Airway epithelial cell (primary cell): ENCODE measurements at places on chromosomes 16 and 17. TPM values are rescaled to one million over a fixed set of nuclear protein-coding genes. Genes with fewer than 3 reads are reported as not detected.

Gene TPSAB1
- not detected in 2 replicates for total RNA-seq

Gene CASKIN1
- total RNA-seq, result 0.42 and 0.46 TPM in 2 replicates

Gene CTU2
- total RNA-seq, result 13.7 and 15.0 TPM in 2 replicates

Gene TBC1D3
- total RNA-seq, result not detected in 2 replicates

Gene ABCC12
- total RNA-seq, result not detected in 2 replicates

Gene WNT3
- total RNA-seq, result 0.60 and 1.1 TPM in 2 replicates

Gene CA7
- total RNA-seq, result not detected in 2 replicates

Gene REXO5
- total RNA-seq, result 4.2 and 9.8 TPM in 2 replicates

Gene RNF222
- total RNA-seq, result 1.4 and 2.2 TPM in 2 replicates

Gene PRR29
- total RNA-seq, result 0.07 and 0.37 TPM in 2 replicates

Gene HOXB4
- total RNA-seq, result 0.07 TPM in 1 of 2 replicates, not detected in the other

Gene NOXO1
- total RNA-seq, result 1.1 and 2.2 TPM in 2 replicates

Gene POLR3K
- 9.4 and 11.3 TPM in 2 replicates for total RNA-seq

Gene CYBC1
- total RNA-seq, result 50.5 and 60.0 TPM in 2 replicates

Gene DPEP2NB
- total RNA-seq, result not detected in 2 replicates

Gene NOS2
- not detected in 2 replicates for total RNA-seq

Gene MYADML2
- not detected in 2 replicates for total RNA-seq

Gene ACSM5
- total RNA-seq, result not detected in 2 replicates

Gene ST6GALNAC2
- 62.2 and 86.3 TPM in 2 replicates for total RNA-seq

Gene WNK4
- 0.09 TPM in 1 of 2 replicates, not detected in the other for total RNA-seq

Gene CBFA2T3
- 0.09 and 0.63 TPM in 2 replicates for total RNA-seq

Gene GCGR
- total RNA-seq, result not detected in 2 replicates

Gene UTS2R
- not detected in 2 replicates for total RNA-seq

Gene PLD6
- 0.88 and 2.8 TPM in 2 replicates for total RNA-seq

Gene RPAIN
- 29.5 and 41.8 TPM in 2 replicates for total RNA-seq

Gene MT1A
- total RNA-seq, result not detected in 2 replicates

Gene TNS4
- total RNA-seq, result 179 and 332 TPM in 2 replicates

Gene GPR142
- not detected in 2 replicates for total RNA-seq

Gene CXCL16
- 16.3 and 16.7 TPM in 2 replicates for total RNA-seq

Gene DYNLRB2
- total RNA-seq, result 0.37 TPM in 1 of 2 replicates, not detected in the other

Gene PNMT
- not detected in 2 replicates for total RNA-seq

Gene HOXB9
- not detected in 2 replicates for total RNA-seq

Gene WFDC1
- total RNA-seq, result 0.09 and 0.14 TPM in 2 replicates

Gene TMEM92
- 5.6 and 7.5 TPM in 2 replicates for total RNA-seq

Gene PRSS21
- 3.4 and 7.5 TPM in 2 replicates for total RNA-seq

Gene CBFB
- 57.7 and 92.9 TPM in 2 replicates for total RNA-seq

Gene ADCY9
- 4.9 and 9.2 TPM in 2 replicates for total RNA-seq

Gene IKZF3
- 0.21 TPM in 1 of 2 replicates, not detected in the other for total RNA-seq
